ENCODE measurements at places on chromosomes 7 and 10. TPM values are rescaled to one million over a fixed set of nuclear protein-coding genes. Genes with fewer than 3 reads are reported as not detected.

DNA sequence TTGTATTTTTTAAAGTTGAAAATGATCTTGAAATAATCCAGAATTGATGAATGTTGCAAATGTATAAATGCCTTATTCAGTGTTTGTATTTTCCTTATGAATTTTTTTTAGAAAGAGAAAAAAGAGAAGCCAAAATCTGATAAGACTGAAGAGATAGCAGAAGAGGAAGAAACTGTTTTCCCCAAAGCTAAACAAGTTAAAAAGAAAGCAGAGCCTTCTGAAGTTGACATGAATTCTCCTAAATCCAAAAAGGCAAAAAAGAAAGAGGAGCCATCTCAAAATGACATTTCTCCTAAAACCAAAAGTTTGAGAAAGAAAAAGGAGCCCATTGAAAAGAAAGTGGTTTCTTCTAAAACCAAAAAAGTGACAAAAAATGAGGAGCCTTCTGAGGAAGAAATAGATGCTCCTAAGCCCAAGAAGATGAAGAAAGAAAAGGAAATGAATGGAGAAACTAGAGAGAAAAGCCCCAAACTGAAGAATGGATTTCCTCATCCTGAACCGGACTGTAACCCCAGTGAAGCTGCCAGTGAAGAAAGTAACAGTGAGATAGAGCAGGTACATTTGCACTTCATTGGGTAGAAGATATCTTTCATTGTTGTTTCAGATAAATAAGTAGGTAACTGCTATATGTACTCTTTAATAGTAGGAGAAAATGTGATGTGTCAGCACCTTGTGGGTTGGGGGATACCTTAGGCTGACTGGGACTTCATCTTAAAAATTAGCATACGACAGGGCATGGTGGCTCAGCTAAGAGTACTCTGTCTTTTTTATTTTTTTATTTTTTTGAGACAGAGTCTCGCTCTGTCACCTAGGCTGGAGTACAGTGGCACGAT lies 3.9 kb downstream of the DDX21 start:
- no peak for DNase-seq

GRCh38 chr7:148083448-148083847 lies 507.1 kb upstream of the C7orf33 start:
- no peak for DNase-seq

- DNase-seq: peak; percentile 76
Observed at GRCh38 chr7:74104702-74105101, 21.1 kb downstream of the LIMK1 start.

Gene CCL24
- total RNA-seq: not detected

GRCh38 chr7:142939226-142939910 lies at the start of gene LLCFC1:
LLCFC1 (plus strand) TSS chr7:142939484; CDS start chr7:142939622, 138 bp downstream.
- DNase-seq: no peak

Gene DPY19L1
- total RNA-seq: 57.9 TPM

Gene CALHM3
- not detected for total RNA-seq

- no peak for DNase-seq
Observed at GRCh38 chr7:122302761-122303530, 1.6 kb downstream of the FEZF1 start.

DNA sequence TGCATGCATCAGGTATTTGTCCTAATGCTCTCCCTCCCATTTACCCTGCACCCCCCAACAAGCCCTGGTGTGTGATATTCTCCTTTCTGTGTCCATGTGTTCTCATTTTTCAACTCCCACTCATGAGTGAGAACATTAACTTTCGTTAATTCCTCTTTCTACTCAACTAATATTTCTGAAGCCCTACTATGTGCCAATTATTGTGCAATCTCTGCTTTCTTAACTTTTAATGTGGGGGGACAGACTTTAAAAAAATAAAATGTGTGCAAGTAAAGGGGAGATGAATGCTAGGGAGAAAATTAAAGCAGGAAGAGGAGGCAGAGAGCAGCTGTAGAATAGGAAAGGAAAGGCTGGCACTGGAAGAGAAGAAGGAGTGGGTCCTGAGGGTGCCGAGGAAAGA lies 954.0 kb upstream of the C7orf33 start:
- DNase-seq: no peak

DNA sequence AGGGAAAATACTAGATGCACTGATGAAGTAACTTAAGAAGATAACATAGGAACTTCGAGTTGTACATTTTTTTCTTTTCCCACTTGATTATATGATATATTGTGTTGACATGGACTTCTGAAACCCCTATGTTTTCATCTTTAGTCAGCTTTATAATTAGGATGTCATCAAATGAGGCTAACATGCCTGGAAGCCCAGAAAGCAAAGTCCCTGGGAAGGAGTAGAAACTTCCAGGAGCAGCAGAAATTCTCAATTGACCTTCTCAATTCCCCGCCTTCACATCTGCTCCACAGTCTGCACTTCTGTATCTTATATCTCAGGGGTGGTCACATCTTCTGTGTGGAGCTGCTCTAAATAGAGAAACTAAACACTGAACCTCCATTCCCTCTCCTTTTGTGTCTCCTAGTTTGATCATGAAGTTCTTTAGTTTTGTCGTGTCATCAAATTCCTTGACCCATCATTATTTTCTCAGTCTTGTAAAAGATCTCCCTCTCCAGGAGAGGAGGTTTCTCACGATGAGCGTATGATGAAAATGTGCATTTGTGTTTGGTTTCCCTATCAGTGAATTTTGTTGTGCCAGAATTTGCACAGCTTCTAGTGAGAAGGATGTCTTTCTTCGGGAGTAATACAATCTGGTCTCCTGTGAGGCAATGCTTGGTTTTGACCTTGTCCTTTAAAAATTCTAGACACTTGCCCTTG lies 303.3 kb downstream of the SUGCT start:
- peak; percentile 39 for DNase-seq

GRCh38 chr7:140586516-140586915 lies 54.1 kb downstream of the DENND2A start:
- DNase-seq: no peak

DNA sequence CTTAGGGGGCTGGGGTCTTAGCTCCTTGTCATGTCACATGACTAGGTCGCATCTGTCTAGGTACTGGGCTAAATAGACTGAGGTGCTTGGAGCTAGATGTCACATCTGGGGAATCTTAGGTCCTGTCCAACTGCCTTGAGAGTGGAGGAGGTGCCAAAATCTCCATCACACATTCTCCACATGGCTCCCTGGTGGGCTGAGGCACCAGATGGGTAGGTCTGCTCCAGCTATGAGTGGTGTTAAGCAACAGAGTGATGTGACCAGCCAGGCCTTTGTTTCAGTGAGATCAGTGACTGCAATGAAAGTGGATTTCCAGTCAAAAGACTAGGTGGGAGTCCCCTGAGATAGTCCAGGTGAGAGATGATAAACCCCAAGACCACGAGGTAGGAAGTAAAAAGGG lies 251.8 kb downstream of the BMPER start:
- no peak for DNase-seq

GRCh38 chr10:13658871-13659685 lies 72.3 kb downstream of the PRPF18 start:
- DNase-seq: no peak

Gene CALML5
- total RNA-seq: not detected

- DNase-seq: peak; percentile 77
Observed at GRCh38 chr7:151249034-151249731, 689 bp upstream of the SMARCD3 start.

DNA sequence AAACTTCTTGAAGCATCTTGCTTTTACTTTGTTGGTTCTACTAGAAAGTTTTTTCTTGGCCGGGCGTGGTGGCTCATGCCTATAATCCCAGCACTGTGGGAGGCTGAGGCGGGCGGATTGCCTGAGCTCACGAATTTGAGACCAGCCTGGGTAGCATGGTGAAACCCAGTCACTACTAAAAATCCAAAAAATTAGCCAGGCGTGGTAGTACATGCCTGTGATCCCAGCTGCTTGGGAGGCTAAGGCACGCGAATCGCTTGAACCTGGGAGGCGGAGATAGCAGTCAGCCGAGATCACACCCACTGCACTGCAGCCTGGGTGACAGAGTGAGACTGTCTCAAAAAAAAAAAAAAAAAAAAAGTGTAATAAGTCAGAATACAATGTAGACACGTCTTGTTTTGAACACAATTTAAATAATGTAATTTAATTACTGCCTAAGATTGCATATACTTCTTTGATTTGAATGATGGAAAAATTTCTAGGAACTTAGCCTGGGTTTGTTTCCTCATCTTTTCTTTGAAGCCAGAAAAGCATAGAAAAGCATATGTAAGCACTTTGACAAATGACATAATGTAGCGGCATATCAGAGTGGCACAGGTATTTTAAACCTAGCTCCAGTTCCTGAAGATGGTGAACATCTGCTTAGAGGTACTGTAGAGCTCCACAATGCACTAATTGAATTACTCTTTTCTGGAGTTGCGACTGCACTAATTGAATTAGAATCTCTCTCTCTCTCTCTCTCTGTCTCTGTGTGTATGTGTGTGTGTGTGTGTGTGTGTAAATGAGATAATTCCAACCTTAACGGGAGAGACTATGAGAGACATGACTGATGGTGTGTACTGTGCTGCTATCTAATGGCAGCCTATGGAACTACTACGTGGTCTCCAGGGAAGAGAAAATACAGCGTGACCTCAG lies 87.8 kb downstream of the BTRC start:
- DNase-seq: peak; percentile 44

GRCh38 chr7:23287612-23288011 lies 11.5 kb upstream of the MALSU1 start:
- DNase-seq: no peak

- DNase-seq: no peak
Observed at GRCh38 chr10:53108317-53108934, 335.8 kb upstream of the MBL2 start.

GRCh38 chr10:58517491-58518355 lies 5.1 kb downstream of the BICC1 start:
- no peak for DNase-seq

Gene AGAP3
- 41.6 TPM for total RNA-seq

Gene ZNF117
- total RNA-seq: 5.4 TPM

Gene ZNF503
- total RNA-seq: 5.7 TPM

- peak; percentile 47 for DNase-seq
Observed at GRCh38 chr7:2299131-2299829, 15.0 kb downstream of the SNX8 start.

DNA sequence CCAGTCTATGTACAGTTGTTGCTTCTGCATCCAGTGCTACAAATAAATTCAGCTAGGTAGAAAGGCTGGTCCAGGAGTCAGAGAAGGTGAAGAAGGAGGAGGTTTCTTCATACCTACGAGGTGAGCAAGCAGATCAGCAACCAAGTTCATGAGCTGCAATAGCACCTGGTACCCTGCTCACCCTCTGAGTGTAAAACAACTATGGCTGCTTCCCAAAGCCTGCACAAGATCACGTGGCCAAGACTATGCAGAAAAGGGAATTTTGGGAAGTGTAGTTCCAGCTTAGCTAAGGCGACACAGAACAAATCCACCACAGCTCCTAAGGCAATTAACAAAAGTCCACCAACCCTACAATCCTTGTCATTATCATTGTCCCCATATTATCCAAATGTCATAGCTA lies 95.9 kb upstream of the AUTS2 start:
- DNase-seq: peak; percentile 19

DNA sequence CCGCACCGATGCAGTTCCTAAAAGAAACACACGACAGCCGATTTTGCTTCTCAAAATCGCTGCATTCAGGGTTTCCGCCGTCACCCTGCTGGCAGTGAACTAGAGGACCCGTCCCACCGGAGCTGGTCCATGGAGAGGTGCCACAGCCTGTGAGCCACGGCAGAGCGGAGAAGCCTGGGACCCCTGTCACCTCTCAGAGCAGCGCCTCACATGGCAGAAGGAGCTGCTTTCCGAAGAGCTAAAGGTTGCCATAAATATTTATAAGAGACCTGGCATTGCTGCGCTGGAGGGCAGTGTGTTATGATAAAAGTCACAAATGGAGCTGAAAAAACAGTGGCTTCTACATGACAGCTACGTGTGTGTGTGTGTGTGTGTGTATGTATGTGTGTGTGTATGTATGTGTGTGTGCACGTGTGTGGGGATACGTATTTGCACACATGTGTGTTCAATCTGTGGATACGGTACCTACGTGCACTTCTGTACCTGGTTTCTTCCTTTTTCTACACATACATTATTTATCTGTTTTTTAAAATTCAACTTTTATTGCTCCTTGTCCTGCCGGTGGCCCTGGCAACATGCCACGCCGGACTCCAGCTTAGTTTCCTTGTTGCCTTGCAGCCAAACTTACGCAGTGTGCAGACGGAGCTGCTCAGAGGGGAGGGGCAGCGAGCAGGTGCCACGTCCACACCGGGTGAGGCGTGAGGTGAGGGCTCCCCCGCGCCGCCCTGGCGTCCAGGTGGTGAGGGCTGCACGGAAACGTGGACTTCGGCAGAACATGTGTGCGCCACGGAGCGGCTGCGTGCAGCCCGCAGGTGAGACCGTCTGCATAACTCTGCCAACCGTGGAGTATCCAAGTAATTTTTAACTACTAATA lies 115.2 kb upstream of the PITRM1 start:
- no peak for DNase-seq

Gene SFR1
- 14.4 TPM for total RNA-seq

Gene AFAP1L2
- 17.1 TPM for total RNA-seq

GRCh38 chr7:55366461-55367070 lies 1.4 kb downstream of the LANCL2 start:
- DNase-seq: no peak

Gene AKR1C8
- not detected for total RNA-seq

DNA sequence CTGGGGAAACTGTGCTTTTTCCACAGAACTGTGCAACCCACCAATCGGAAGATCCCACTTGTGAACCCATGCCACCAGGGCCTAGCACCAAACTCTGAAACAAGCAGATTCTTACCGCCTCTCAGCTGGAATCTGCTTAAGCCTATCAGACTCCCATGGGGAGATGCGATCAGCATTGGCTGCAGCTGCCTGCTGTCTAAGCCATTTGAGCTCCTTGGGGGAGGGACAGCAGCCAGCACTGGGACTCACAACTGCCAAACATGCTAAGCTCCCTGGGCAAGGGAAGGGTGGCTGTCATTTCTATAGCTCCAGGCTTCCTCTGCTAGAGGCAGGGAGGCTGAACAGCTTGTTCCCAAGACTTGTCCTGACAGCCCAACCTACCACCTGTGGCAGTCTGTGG lies 283.8 kb downstream of the CDK14 start:
- no peak for DNase-seq

Gene HECW1
- total RNA-seq: 3.7 TPM

- DNase-seq: no peak
Observed at GRCh38 chr7:38102507-38102906, 75.5 kb upstream of the STARD3NL start.

DNA sequence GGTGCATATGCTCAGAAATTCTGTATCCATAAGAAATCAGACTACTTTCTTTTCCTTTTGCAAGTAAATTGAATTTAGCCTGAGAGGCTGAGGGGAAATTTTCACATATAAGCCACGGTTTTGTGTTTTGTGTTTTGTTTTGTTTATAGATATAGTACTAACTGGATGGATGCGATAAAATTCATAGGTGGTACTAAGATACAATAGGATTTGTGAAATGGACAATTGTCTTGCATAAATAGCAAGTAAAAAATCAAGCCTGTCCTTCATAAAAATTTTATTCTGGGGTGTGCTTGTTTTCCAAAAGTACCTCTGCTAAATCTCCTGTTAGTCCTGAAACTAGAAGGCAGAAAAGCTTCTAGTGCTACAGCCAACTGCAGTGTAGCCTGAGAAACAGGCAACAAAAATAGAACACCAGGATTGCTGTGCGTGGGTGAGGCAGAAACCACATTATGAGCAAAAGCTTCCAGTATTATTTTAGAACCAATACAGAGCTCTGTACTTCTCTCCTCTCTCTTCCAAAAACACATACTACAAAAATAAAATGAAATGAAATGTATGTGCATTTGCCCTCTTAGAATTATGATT lies 634 bp upstream of the HDAC9 start:
- peak; percentile 55 for DNase-seq

GRCh38 chr10:102285133-102285532 lies 39.8 kb downstream of the GBF1 start:
- no peak for DNase-seq

Gene CYP26C1
- total RNA-seq: not detected

- no peak for DNase-seq
Observed at GRCh38 chr7:94170836-94171235, 166.7 kb upstream of the BET1 start.

All from Daoy (cell line).